ENCODE measurements at places on chromosomes 3 and 15.

GRCh38 chr3:114928989-114929640, 218.0 kb downstream of the ZBTB20 start:
- no peak for DNase-seq

- no peak for DNase-seq
Measured at GRCh38 chr3:86990734-86991481, at the start of gene VGLL3. Gene VGLL3, minus strand, starts transcription at chr3:86991149. Its CDS starts 406 bp downstream, at chr3:86990743.

GRCh38 chr3:20404741-20405100, 218.7 kb upstream of the SGO1 start:
- DNase-seq = no peak

GRCh38 chr3:184982076-184982475, 170.1 kb downstream of the VPS8 start:
- no peak for DNase-seq

DNA sequence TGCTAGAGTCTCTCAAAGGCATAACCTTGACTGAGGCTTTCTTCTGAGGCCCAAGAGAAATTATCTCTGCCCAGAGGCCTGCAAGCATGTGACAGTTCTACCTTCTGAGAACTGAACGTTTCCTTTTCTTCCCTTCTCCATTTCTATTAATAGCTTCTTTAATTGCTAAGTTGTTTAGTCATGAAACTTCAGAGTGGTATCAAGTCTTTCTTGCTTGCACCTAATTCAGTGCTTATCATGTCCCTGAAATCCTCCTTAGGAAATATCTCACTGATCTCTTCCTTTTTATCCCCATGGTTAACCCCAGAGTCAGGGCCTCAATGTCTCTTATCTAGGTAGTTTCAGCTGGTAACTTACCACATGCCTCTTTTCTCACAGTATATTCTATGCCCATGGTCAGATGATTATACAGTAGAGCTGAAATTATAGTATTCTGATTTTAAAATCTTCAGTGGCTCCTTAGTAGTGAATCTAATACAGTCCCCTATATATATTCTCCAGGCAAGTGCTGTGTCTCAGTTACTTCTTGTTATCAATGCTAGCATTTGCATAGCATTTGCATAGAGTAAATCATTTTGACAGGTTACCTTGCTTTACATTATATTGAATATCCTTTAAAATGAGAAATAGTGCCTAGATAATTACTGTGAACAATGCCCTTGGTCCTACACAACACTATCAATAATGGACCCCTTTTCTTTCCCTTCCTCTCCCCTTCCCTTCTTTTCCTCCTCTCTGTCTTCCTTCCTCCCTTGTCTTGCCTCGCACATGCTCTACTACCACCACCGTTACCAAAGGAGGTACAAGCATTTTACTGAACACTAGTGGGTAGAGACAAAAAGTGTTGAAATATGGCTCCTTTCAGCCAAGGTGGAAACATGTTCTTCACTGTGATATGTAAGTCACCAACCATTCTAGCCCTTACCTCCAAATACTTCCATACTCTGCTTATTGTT, 33.0 kb downstream of the KBTBD8 start:
- no peak for DNase-seq

GRCh38 chr3:105473521-105474223, 107.0 kb downstream of the ALCAM start:
- DNase-seq = no peak

All from CD4-positive, alpha-beta T cell treated with Interleukin-1 beta for 1 hour (primary cell).